ENCODE measurements at places on chromosomes 13 and 19.

- DNase-seq = no peak
Observed at GRCh38 chr19:43132696-43133095, 50.2 kb upstream of the PSG2 start.

DNA sequence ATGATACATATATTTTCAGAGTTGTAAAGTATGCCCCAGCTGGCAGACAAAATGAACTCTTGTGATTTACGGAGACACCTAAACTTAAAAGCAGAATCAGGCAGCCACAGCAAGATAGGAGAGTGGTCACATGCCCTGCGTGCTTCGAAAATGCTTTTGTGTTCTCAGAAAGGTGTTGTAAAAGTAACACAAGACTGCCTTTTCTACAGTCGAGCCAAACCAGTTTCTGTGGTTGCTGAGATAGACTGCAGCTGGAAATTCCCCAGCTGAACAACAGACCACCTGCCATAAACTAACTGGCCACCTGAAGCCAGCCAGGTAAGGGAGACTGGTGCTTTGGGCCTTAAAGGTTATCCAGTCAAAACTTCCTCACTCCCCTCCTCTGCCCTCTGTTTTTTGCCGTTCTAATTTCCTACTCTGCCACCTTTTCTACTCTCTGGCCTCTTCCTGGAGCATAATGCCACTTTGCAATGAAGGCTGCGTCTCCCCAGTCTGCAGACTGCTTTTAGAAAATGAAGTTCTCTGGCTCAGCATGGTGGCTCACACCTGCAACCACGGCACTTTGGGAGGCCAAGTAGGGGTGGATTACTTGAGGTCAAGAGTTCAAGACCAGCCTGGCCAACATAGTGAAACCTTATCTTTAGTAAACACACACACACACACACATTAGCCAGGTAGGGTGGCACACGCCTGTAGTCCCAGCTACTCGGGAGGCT is 381.2 kb upstream of the SLITRK1 start:
- DNase-seq = no peak

GRCh38 chr19:14450168-14450874 is 17.2 kb downstream of the PKN1 start:
- no peak for DNase-seq

DNA sequence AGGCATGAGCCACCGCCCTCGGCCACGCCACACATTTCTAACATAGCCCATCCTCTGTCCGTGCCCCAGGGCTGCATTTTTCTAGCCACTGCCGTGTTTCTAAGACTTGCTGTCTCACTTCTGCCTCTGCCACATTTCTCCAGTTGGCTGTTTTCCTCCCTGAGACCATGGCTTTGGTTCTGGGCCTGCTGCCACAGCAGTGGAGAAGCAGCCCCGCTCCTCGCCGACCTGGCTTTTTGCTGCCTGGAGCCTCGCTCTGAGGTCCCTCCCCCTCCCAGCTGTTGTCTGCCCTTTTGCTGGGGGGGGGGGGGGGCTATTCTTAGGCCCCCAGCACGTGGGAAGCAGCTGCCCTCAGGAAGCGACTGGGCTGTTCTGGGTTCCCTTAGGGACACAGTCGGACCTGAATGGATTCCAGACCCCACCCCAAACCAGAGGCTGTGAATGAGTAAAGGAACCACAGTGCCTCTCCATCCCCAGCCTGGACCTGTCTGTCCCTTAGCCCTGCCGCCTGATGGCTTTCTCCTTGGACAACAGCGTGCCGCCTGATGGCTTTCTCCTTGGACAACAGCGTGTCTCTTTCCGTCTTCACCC is 3.3 kb downstream of the GYS1 start:
- peak; percentile 47 for DNase-seq

DNA sequence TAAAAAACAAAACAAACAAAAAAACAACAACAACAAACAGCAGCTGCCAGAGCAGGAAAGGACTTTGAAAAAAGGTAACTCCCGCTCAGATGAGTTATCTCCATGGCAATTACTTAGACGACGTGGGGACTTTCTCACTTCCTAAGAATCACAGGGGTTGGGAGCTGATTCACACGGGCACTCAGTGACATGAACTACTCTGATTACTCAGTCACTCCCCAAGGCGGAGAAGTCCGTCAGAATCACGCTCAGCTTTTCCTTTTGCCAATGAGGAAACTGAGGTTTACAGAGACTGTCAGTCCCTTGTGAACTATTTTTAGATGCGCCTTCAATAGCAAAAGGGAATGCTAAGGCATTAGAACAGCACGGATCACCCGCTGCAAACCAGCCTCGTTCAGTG is 32.3 kb upstream of the MATK start:
- no peak for DNase-seq

DNA sequence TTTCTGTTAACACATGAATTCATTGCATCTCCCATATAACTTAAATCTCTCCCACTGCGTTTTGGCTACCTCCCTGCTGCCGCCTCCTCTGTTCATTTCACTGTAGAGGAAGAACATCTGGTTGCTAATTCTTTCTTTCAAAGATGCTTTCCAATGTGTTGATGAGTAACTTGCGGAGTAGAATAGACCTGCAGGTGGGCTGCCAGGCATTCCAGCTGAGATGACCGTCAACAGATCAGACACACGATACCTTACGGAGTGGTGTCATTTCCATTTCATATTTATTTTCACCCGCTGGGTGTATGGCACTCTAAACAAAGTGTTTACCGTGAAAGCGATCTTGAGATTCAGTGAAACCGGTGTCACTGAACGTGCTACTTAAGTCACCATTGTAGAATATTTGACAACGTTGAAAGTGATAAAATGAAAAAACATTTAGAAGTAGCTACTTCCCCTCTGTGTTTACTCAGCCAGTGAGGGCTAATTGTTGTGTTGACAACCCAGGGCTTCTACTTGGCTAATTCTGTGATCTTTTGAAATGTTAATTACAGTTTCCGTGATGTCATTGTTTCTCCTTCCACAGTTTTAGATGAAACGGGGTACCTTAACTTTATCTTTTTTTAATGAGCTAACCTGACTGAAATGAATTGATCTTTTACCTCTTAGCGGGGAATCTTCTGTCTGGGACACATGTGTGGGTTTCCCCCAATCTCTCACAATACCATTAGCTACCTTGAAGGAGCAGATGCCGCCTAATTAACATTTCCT is 228.5 kb upstream of the ARGLU1 start:
- no peak for DNase-seq

- DNase-seq = no peak
Observed at GRCh38 chr19:55550321-55550650, 4.9 kb upstream of the SBK3 start.

- DNase-seq = no peak
Observed at GRCh38 chr13:99379856-99380801, 72.9 kb upstream of the GPR183 start.

- no peak for DNase-seq
Observed at GRCh38 chr19:6279620-6279930, 200 bp downstream of the MLLT1 start.

GRCh38 chr13:113305208-113305607 is 8.2 kb downstream of the LAMP1 start:
- DNase-seq = no peak

DNA sequence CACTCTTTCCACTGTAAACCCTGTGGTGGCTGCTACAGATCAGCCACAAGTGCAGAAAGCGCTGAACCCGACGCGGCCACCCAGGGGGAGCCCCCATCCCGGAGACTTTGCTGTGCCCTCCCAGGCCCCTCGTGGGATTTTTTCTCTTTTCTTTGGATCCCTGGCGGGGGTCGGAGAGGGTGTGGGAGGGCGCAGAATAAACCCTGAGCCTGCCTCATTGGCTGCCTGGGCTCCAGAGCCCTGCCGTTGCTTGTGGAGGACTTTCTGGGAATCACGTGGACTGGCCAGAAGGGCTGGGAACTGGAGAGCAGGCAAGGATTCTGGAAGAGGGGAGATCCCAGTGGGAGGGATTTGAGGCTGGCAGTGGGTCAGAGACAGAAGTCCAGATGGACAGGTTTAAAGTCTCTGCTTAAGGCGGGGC is 24.9 kb downstream of the GADD45B start:
- DNase-seq = no peak

GRCh38 chr13:99969919-99970650 is 1.5 kb downstream of the ZIC5 start:
- no peak for DNase-seq

- no peak for DNase-seq
Observed at GRCh38 chr13:108733022-108733560, 103.7 kb downstream of the MYO16 start.

GRCh38 chr19:18975869-18976268 is 34.9 kb upstream of the HOMER3 start:
- no peak for DNase-seq

GRCh38 chr19:45498411-45499195 is at the start of gene PPM1N:
PPM1N (plus strand) TSS chr19:45498443; CDS start chr19:45498473, 30 bp downstream.
- no peak for DNase-seq

GRCh38 chr13:74751739-74752138 is 617.5 kb upstream of the KLF12 start:
- DNase-seq = no peak

DNA sequence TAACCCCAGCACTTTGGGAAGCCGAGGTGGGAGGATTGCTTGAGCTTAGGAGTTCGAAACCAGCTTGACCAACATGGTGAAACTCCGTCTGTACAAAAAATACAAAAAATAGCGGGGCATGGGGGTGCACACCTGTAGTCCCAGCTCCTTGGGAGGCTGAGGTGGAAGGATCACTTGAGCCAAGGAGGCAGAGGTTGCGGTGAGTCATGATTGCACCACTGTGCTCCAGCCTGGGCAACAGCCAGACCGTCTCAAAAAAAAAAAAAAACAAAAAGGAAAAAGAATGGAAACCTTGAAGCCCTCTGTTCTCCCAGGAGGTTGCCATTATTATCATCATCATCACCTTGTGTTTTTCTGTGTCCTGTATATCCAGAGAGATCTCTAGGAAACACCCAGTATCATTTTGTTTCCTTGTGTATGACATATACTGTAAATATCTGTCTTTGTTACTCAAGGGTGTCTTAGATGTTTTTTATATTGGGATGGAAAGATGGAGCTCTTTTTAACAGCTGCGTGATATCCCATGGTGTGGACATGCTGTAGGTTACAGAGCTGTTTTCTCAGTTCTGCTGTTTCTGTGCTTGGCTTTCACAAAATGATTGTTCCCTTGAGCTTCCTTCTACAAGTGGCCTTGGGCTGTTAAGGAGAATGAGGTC is 11.8 kb downstream of the CHAF1A start:
- DNase-seq = no peak

DNA sequence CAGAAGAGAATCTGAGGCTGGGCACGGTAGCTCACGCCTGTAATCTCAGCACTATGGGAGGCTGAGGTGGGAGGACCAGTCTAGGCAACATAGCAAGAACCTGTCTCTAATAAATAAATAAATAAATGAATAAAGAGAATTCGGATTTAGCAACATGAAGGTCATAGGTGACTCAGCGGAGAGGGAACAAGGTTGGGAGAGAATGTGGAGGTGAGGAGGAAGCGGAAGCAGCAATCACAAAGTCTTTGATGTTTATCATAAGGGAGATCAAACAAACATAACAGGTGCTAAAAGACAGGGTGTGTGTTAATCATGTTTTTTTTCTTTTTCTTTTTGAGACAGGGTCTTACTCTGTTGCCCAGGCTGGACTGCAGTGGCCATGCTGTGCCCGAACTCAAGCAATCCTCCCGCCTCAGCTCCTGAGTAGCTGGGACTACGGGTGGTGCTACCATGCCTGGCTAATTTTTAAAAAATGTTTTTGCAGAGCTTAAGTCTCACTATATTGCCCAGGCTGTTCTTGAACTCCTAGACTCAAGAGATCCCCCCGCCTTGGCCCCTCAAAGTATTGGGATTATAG is 16.3 kb downstream of the PBX4 start:
- DNase-seq = no peak

DNA sequence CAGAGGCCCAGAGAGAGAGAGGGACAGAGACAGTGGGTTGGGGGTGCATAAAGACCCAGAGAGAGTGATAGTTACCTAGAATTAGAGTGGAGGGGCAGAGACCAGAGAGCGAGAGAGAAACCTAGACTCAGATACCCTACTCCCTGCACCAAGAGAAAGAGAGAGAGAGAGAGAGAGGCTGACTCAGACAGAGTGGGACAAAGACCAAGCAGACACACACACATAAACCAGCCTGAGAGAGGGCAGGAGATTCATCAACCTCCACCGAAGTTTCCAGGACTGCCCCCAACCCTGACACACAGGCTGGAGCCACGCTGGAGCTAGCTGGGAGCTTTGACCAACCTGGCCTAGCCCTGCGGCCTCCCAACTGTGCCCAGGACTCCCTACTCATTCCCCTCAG is 12.9 kb downstream of the SYT3 start:
- no peak for DNase-seq

- no peak for DNase-seq
Observed at GRCh38 chr13:70107498-70108281, at the start of gene ATXN8OS. ATXN8OS (plus strand) TSS chr13:70107826.

DNA sequence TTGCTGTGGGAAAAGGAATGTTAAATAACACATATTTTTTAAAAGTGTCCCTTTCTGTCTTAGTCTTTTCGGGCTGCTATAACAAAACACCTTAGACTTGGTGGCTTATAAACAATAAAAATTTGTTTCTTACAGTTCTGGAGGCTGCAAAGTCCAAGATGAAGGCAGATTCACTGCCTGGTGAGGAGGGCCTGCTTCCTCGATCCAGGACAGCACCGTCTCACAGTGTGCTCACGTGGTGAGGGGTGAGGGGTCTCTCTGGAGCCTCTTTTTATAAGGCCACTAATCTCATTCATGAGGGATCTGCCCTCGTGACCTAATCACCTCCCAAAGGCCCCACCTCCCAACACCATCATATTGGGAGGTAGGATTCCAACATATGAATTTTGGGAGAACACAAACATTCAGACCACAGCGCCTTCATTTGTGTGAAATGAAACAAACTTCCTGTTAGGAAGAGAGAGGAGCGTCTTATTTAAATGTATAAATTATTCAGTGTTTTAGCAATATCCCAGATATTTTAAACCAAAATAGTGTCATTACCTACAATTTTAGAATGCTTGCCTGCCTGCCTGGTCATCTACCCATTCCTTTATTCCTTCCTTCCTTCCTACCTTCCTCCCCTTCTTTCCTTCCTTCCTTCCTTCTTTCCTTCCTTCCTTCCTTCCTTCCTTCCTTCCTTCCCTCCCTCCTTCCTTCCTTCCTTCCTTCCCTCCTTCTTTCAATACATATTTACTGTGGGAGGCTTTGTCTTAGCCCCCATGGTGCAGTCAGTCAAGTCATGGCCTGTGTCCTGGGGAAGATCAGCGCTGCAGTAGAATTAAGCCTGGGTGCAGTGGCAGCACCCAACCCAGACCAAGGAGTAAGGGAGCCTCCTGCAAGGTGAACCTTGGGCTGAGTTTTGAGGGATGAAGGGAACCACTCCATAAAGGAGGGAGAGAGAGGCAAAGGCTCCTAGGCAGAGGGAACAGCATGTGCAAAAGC is 84.2 kb downstream of the TEX26 start:
- DNase-seq = no peak

DNA sequence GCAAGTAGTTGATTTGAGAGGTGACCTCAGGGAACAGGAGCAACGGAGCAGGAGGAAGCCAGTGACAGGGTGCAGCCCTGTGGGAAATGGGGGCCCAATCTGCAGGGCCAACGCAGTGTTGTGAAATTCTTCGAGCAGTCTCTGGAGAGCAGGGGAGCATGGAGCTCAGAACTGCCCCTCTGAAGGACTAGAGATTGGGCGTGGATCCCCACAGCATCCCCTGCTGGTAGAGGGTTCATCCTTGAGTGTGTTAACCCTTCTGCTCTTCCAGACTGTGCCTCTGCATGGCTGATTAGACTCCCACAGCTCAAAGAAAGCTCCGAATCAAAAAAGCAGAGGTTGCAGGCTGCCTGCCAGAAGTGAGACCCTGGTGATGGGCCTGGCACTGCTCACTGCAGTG is 77.9 kb upstream of the UQCRFS1 start:
- no peak for DNase-seq

- no peak for DNase-seq
Observed at GRCh38 chr19:41698746-41699230, 9.6 kb upstream of the CEACAM5 start.
